ENCODE measurements at places on chromosomes 7 and 10.

DNA sequence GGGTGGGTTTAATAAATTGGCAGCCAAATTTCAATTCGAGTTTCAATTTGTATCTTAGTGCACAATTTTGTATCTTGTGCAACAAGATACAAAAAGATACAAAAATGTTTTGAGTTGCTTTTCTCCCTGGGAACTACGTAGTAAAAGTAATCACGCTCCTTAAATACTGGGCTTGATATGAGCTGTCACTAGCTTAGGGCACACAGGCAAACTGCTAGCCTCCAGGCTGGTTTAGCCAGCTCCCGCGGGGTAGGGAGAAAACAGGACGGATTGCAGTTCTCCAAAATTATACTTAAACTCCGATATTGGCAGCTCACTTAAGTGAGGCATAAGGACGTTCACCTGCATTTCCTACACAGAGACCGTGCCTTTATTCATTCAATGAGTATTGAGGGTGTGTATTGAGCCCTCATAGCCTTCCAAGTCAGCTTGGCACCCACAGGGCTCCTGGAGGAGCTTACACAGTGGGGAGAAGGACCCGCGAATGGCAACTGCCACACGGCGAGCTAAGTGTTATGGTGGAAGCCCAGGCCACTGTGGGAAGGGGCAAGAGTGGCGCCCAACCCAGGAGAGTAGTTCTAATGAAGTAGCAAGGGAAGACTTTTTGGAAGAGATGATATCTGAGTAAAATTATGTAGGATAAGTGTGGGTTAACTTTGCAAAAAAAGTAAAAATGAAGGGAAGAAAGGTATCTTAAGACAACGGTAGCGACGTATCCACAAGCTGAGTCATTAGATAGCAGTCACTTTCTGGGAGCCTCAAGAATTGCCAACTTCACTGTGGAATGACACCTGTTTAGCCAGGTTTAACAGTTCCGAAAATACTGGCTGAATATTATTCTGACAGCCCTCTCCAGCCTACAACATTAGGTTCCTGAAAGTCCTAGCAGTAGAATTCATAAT lies 1.6 kb upstream of the EPC1 start:
- peak; percentile 28 for DNase-seq

GRCh38 chr10:96208271-96208670 lies 63.1 kb downstream of the BLNK start:
- no peak for DNase-seq

GRCh38 chr10:69043931-69044531 lies 43.9 kb upstream of the SRGN start:
- DNase-seq: no peak

GRCh38 chr7:2499181-2499580 lies 20.4 kb upstream of the LFNG start:
- DNase-seq: no peak

- DNase-seq: no peak
Observed at GRCh38 chr7:112112822-112113255, 93.4 kb downstream of the DOCK4 start.

GRCh38 chr7:33128631-33128989 lies 754 bp upstream of the BBS9 start:
- DNase-seq: no peak

DNA sequence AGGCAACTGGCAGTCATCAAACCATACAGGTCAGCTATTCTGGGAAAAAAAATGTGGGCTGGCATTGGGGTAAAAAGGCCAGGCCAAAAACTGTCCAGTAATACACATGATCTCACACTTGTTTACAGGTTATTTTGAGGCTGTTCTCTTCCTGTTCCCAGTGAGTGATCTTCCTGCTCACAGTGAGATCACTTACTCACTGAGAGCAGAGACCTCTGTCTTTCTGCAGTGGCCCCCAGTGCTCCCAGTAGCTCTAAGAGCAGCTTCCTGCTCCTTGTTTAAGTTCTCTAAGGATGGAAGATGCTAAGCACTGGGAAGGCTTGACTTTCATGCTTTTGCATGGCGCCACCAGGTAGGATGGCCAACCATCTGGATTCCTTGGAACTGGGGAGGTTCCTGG lies 93.5 kb upstream of the KIAA1217 start:
- no peak for DNase-seq

- no peak for DNase-seq
Observed at GRCh38 chr10:49242604-49243003, 54.4 kb upstream of the TMEM273 start.

GRCh38 chr10:133276435-133277201 lies at the start of gene ADAM8:
Gene ADAM8 (minus strand): TSS chr10:133276868. CDS start chr10:133276817, 51 bp downstream.
- DNase-seq: peak; percentile 75

DNA sequence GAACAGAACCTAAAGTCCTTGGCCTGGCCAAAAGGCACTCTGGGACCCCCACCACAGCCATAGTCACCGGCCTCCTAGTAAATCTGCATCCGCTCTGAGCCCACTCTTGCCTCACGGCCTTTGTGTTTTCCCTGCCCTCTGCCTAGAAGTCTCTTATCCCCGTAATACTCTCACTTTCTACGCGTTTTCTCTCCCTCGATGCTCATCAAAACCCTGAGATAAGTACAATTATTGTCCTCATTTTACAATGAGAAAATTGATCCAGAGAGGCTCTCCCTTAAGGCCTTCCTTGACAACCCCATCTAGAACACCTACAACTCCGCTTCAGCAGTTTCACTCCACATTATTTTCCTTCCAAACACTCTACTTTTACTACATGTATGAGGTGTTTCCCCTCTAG lies 1.5 kb upstream of the SFXN4 start:
- no peak for DNase-seq

DNA sequence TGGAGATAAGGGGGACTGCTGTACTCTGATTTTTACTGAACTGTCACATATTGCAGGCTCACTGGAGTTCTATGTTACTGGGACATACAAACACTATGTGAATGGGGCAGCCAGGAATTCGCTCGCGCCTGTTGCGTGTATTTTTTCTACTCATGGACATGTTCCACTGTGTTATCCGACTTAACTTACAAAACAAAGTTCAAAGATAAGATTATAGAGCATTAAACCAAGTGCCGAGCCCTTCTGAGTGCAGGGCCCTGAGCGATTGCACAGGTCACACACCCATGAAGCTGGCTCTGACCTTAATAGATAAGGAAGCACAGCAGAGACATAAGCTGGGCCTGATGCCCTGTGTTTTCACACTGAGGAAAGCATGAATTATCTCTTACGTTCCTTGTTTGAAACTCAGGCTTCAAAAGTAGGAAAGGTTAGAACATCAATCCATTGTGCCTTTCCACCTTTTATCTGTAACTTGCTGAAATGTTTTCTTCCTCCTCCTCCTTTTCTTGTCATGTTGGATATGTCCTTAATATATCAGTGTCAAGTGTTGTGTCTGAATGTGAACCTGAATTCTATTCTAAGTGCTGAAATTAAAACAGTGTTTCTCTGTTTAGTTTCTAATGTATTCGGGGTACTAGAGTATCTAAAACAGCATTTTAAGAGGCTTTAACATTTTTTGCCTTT lies 273.8 kb downstream of the AUTS2 start:
- DNase-seq: peak; percentile 46

GRCh38 chr7:143147070-143147469 lies 15.2 kb downstream of the PIP start:
- DNase-seq: no peak

GRCh38 chr10:62764011-62764410 lies 40.5 kb upstream of the ADO start:
- no peak for DNase-seq

GRCh38 chr10:83166344-83166743 lies 973.0 kb upstream of the GHITM start:
- no peak for DNase-seq

GRCh38 chr7:70459546-70459945 lies 672.4 kb upstream of the GALNT17 start:
- no peak for DNase-seq

- no peak for DNase-seq
Observed at GRCh38 chr10:18229826-18230225, 89.6 kb downstream of the CACNB2 start.

DNA sequence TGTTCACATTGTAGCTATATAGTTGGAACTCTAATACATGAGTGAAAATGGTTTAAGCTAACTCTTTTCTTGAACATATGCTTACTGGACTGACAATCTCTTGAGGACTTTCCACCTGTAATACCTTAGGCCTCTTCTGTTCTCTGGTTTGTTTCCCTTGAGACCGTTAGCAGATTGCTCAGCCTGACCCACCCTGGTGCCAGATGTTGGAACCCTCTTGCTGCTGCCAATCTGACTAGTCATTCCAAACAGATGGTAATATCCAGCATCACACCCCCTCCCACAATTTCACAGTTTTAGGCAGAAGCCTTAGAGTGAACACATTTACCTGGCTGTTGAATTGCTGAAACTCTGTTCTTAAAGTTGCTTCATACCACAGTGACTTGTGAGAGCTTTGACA lies 18.7 kb downstream of the CALD1 start:
- DNase-seq: no peak

- DNase-seq: no peak
Observed at GRCh38 chr7:70571403-70571934, 560.5 kb upstream of the GALNT17 start.

- DNase-seq: no peak
Observed at GRCh38 chr10:130128062-130128781, 8.0 kb upstream of the GLRX3 start.

DNA sequence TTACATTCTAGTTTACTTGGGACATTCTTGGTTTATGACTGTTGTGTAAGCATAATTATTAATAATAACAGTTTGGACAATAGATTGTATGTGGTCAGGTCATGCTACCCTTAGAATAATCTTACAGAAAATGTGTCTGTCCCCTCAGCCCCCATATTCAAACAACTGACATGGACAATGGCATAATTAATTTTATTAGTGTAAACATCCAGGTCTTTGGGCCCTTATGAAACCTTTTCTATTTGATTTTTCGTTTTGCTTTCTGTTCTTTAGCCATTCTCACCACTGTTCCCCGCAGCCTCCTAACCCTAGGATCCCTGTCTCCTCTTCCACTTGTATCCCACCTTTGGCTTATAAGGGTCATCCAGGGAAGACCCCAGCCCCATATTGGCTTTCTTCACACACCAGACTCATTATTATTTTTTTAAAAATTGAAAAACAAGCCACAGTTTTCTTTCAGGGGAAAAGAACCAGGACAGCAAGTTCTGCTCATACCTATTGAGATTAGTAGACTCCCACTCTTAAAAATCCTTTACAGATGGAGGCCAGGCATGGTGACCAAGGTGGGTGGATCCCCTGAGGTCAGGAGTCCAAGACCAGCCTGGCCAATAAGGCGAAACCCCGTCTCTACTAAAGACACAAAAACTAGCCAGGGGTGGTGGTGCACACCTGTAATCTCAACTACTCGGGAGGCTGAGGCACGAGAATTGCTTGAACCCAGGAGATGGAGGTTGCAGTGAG lies 11.5 kb downstream of the VIM start:
- no peak for DNase-seq

- peak; percentile 17 for DNase-seq
Observed at GRCh38 chr10:95741807-95742467, 14.0 kb upstream of the ENTPD1 start.

- DNase-seq: peak; percentile 14
Observed at GRCh38 chr10:129773359-129773990, 190.6 kb downstream of the EBF3 start.

- DNase-seq: no peak
Observed at GRCh38 chr7:33630359-33630758, 275.0 kb upstream of the BMPER start.

GRCh38 chr10:26540601-26541000 lies 102.5 kb downstream of the APBB1IP start:
- DNase-seq: no peak

- DNase-seq: no peak
Observed at GRCh38 chr10:32393911-32394310, 47.0 kb upstream of the EPC1 start.

DNA sequence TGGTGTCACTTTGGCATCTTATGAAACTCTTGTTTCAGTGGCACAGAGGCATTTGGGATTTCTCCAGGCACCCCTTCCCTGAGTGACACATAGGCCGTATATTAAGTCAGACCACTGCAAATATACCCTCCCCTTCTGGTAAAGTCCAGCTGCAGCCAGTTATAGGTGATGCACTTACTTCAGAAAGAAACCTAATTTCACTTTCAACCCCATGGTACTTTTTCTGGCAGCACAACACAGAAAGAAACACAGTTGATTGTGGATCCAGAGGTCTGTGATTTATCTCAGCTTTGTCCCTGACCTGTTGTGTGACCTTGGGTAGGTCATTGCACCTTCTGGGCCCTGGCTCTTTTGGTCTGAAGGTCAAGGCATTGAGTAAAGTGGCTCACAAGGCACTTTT lies 173.2 kb downstream of the BUB3 start:
- no peak for DNase-seq

DNA sequence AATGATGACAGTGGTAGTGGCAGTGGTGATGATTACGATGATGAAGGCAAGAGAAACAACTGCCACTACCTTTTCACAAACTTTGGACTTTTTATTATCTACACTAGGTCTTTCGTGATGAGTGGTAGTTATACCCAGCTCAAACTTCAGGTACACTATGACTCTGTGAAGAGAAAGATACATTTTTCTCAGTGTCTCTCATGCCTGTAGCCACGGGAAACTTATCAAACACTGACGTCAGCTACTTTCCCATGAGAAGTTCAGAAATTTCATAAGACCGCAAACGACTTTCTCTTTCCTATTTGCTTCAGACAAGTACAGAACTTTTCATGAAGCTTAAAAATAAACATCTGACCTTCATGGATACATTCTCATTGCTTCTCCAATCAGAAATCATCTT lies 57.0 kb downstream of the CALD1 start:
- no peak for DNase-seq

- no peak for DNase-seq
Observed at GRCh38 chr7:64599359-64599758, 36.5 kb upstream of the ZNF680 start.

DNA sequence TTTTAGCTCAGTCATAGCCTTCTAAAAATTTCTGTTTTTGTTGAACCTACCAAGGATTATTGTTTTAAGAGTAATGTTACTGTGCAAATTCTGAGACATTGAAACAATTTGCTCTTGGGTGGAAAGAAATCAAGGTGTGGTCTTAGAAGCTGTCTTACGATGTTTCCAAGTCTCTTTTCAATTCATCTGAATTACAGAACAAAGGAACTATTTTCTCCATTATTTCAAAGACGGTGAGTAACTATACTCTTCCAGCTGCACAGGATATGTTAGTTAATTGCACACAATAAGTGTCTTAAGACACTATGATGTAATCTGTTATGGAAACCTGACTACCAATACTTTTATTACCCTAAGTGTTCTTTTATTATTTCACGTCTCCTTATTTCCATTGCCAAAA lies 106.8 kb upstream of the POM121L12 start:
- no peak for DNase-seq

DNA sequence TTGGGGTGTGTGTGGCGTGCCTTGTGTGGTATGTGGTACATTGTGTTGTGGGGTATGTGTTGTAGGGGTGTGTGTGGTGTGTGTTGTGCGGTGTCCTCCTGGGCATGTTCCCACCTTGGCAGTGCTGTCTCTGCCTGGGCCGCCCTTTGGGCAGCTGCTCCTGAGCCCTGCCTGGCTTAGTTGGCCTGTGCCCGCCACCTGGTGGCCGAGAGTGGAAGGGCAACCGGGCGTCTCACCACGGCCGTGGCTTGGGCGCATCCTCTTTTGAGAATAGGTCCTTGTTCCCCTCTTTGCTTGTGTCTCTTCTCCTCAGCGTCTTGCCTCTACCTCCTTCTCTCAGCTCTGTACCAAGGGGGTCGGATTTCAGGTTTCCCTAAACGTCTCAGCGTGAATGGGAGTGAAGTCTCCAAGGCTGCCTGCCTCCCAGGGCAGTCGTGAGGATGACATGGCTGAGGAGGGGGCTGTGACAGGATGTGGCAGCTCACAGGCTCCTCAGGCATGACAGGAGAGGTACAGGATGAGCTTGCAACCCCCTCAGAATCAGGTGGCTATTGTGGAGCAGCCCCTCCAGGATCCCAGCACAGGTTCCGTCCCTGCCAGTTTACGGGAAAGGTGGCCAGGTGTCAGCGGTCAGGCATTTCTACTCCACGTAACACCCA lies 98.4 kb upstream of the PODXL start:
- DNase-seq: peak; percentile 85

Data from K562 (cell line).